Left lobe of liver (tissue), 2 donors: ENCODE measurements at places on chromosomes 1 and 21.

DNA sequence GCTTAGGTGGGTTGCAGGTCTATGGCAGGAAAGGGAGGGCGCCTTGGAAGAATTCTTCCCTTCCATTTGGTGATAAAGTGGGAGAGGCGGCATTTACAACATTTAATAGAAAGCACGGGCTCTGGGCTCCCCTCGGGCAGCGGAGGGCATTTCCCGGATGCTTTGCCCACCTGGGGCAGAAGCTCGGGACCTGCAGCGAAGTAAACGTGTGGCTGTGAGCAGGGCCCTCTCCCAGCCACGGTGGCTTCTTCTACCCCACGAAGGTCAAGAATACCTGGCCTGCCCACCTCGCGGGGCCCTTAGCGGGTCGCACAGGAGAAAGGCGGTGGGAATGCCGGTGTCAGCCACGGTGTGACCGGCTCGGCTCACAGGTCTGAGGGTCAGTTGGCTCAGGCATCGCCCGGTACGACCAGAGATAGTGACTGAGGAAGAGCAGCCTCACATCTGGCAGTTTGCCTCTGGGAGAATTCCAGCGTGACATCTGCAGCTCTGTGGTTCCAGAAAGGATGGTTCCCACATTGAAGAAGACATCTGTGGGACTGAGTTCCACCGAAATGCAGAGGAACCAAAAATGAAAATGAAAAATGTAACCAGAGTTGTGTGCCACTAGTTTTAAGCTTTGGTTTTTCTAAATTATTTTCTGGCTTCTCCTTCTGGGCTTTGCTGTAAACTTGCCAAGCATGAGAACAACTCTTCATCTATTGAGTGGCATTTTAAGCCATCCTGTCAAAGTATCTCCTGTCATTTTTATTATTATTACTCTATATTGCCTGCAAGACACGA, 720 bp upstream of the F3 start:
- DNase-seq, result peak; percentile 65

- no peak for DNase-seq
Measured at GRCh38 chr1:62513013-62513412, 76.2 kb downstream of the USP1 start.

GRCh38 chr1:31354283-31354682, 18.6 kb downstream of the FABP3 start:
- DNase-seq, result no peak

GRCh38 chr1:183209533-183210158, 23.6 kb downstream of the LAMC2 start:
- no peak for DNase-seq

- no peak for DNase-seq
Measured at GRCh38 chr1:220121791-220122530, 28.0 kb downstream of the IARS2 start.

GRCh38 chr21:35561116-35561515, 499.2 kb downstream of the SETD4 start:
- DNase-seq, result no peak

DNA sequence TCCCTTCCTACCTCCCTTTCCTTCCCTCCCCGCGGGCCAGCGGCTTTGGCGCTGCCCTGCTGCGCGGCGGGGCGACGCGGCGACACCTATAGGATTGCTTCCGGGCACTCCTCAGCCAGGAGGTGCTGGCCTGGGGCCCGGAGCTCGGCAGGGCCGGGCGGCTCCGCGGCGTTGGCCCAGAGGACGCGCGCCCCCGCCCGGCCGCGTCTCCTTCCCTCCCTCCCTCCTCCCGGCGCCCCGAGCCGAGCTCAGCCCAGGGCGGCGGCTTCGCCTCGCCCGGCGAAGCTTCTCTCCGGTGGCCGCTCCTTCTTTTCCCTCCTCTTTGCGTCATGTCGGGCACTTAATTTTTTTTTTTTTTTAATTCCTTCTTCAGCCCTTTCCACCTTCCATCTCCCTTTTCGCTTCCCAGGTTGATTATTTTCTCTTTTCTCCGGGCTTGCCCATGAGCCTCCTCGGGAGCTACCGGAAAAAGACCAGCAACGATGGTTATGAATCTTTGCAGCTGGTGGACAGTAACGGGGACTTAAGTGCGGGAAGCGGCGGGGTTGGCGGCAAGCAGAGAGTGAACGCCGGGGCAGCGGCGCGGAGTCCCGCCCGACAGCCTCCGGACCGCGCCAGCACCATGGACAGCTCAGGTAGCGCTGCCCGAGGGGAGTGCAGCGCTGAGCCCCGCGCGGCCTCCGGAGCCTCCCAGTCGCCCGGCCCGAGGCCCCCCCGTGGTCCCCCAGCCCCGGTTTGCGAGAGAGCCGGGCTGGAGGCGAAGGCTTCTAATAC, at the start of gene DNAJC6:
Gene DNAJC6 (plus strand): TSS at position 240 of the 774 bp plus-strand sequence. CDS start 203 bp downstream, at position 443.
- DNase-seq, result peak; percentile 53

DNA sequence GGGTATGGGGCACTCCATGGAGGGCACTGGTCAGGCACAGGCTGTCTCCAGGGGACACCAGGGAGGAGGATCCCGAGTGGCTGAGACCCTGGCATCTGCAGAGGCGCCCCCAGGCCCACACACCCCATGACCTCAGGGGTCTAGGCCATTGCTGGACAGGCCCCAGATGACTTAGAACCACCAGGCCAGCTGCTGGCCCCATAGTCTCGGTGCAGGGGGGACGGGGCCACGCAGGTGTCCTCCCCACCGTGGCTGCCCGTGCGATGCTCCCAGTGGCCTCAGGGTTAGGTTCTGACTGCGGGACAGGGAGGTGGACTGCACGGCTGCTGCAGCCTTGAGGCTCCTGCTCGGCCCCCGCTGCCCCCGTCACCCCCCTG, 44.0 kb downstream of the MORN1 start:
- no peak for DNase-seq

GRCh38 chr1:119954476-119955422, 58.4 kb upstream of the ADAM30 start:
- DNase-seq, result no peak

DNA sequence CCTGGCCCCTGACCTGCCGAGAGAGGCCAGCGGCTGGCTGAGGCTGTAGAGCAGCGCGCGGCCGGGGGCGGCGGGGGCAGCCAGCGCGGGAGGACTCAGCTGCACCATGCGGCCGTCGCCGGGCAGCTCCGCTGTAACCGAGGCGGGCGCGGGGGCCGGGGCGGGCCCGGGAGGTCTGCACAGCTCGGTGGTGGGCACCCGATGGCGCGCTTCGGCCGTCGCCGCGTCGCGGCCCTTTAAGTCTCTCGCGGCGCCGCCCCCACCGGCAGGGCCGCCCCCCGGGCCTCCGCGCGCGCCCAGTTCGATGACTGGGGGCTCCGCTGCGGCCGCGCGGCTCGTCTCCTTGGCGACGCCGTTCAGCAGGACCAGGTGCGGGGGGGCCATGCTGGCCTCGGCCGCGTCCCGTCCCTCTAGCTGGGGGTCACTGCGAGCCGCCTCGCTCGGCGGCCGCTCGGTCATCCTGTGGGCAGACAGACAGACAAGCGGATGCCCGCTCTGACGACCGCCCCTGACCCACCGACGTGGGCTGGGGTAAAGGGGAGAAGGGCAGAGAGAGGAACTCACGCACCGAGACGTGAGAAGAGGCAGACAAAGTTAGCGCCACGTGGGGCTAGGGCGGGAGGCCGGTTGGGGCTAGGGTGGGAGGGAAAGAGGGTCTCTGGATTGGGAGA, 6.5 kb downstream of the TAL1 start:
- DNase-seq, result peak; percentile 37

DNA sequence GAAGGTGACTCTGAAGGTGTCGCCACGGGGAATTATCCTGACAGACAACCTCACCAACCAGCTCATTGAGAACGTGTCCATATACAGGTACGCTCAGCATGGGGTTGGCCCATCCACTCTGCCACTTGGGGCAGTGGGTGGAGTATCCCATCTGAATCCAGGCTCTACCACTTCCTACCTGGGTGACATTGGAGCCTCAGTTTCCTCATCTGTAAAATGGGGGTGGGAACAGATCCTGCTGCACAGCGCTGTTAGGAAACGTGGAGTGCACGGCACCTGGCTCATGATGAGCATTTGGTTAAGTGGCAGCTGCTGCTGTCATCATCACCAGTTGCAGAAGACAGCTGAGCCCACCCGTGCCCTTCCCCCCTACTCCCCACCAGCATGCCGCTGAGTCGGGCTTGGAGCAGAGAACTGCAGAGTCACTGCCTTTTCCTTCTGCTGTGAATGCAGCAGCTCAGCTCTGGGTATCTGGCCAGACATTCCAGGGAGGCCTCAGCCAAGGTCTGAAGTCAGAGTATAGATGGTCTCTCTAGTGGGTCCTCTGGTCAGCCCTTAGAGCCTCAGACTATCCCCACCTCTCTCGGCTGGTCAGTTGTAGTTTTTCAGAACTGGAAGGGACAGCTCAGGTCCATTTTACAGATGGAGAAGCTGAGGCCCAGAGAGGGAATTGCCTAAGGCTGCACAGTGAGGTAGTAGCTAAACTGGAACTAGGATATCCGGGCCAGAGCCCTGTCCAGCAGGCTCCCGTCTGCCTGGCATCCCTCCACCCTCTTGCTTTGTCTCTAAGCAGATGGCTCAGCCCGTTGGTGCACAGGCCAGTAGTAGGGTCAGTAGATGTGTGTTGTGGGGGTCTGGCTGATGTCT, 11.7 kb downstream of the LDLRAP1 start:
- no peak for DNase-seq

GRCh38 chr1:89779151-89779940, 41.5 kb upstream of the LRRC8D start:
- DNase-seq, result no peak

DNA sequence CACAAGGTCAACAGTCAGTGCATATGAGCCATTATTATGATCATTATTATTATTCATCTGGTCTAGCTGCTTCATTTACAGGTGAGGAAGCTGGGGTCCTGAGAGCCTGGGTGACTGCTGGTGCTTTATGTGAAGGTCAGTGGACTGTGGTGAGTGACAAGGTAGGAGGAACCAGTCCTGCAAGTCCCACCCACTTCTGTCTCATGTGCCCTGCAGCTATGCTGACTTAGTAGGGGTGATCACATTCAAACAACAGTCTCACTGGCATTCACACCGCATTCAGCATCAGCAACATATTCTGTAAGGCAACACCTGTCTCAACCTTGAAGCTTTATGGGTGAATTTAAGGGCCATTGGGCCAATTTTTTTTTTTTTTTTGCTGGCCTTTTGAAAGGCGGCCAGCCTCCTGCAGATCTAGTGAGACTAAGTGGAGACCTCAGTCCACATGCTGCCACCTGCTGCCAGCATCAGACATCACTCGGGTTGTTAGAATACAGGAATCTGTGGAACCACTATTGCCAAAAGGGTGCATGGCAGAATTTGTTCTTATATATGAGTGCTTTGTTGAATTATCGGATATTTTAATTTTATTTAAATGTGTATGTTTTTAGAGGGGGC, 59.9 kb upstream of the CACNA1E start:
- no peak for DNase-seq

- DNase-seq, result no peak
Measured at GRCh38 chr1:236393681-236394481, at the start of gene EDARADD. Gene EDARADD (plus strand): TSS chr1:236394286. CDS start chr1:236394445, 159 bp downstream.

DNA sequence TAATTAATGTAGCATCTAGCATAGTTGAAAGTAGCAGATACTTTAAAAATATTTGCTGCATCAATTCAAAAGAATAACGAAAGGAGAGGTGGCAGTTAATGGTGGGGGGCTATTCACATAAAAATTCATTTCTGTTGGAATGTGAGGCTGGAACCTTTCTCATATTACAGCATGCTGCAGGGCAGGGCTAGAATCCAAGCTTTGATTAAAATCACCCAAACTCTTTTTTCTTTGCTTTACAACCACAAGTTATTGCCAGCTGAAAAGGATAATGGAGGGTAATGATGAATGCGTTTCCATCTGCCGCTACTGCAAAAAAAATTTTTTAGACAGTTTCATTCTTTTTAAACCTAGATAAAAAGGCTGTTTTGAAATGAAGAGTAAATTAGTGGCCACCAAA, 9.8 kb downstream of the DISP1 start:
- no peak for DNase-seq

DNA sequence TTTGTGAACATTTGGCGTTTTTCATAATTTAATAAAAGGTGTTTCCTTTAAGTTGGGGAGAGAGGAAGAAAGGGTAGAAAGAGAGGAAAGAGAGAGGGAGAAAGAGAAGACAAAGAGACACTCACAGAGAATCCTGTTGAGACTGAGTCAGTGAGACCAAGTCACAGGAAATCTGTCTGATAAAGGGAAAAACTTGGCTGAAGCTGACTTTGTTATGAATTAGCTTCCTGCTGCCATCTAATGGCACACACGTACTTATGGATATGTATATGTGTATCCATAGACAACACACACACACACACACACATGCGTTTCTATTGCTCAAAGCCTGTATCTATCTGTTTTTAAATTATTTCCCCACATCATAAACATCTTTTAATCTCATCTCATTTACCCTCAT, 42.5 kb upstream of the DISC1 start:
- no peak for DNase-seq

DNA sequence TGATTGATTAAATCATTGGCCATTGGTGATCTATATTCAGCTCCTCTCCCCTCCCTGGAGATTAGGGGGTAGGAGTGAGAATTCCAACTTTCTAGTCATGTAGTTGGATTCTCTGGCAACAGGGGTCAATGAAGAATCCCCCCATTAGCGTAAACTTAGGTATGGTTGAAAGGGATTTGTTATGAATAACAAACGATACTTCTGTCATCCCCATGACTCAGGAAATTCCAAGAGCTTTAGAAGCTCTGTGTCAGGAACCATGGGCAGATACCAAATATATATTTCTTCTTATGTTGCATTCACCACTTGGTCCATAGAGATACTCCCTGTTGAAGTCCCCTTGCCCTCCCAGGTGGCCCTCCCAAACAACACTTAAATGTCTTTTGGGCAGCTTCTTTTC, 124.5 kb downstream of the DNM3 start:
- no peak for DNase-seq

DNA sequence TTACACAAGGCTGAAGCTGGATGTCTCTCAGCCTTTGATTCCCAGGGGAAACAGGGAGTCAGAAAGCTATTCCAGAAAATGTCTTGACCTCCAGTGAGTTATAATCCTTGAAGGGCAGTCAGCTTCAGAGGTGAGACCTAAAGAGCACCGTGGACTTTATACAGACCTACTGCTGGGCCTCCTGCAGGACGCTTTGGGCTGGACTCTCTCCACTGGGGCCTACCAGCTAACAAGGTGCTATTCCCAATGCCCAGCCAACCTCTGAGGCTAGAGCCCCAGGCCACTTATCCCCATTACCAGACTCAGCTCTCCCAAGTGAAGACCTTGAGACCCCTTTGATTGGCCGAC, 6.6 kb downstream of the SETD4 start:
- peak; percentile 11 for DNase-seq

GRCh38 chr1:37919277-37919676, 27.6 kb downstream of the INPP5B start:
- DNase-seq, result no peak

- DNase-seq, result no peak
Measured at GRCh38 chr1:44029260-44029910, 1.9 kb downstream of the SLC6A9 start.

DNA sequence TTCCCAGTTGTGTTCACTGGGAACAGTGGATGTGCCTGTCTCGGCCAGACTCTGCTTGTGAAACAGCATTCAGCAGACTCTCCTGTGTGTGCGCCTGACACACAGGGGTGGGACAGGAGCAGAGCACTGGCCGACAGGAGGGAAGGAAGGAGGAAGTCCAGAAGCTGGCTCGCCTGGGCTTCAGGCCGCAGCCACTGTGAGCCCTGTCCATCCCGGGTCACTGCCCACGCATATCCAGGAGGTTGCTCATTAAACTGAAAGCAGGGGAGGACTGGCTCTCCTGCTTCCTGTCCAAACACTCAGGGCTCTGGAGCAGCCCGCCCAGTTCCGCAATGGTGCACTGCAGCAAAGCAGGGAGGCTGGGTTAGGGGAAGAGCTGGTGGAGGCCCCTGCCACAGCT, 218.7 kb upstream of the VAMP3 start:
- peak; percentile 67 for DNase-seq
